ENCODE measurements at places on chromosomes 11 and 22.

DNA sequence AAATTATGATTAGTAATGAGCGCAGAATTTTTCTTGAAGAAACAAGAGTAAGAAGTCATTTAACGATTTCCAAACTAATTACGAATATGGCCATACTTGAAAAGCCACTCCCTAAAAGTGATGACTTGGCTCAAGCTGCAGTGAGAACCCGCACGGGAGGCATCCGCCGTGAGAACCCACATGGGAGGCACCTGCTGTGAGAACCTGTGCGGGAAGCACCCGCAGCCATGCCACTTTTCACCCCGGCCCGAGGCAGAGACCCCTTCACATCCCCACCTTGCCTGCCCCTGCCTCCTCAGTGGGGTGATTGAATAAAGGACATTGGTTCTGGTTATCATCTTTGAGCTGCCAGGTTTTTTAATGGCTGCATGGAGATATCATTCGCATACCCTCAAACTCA lies 89.7 kb downstream of the BRD1 start:
- no peak for DNase-seq

DNA sequence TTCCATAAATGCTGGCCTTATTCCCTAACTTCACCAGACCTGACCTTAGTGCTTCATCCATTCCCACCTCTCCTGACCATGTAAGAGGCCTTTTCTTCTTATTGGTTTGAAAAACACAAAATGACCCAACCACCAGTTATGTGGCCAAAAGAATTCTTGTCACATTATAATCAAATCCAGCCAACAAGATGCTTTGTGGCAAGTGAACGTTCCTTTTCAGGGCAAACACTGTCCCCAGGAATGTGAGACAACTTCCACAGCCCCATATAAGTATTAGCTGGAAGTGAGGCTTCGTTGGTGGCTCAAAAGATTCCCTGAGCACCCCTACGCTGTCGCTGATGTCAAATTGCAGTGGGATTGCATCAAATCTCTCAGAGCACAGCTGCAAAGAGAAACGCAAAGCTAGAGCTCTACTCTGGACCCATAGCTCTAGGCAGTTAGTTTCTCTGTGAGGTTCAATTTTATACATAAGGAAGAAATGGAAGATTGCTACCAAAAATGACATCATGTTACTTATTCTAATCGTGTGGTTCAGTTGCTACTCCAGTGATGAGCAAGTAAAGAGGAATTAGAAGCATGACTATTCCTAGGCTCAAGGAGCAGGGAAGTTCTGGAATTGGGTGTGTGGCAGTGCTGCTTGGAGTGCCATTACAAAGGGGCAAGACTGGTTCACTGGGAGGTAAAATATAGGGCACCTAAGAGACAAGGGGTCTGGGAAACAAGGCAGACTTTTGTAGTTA lies 26.1 kb downstream of the GLYATL1 start:
- DNase-seq: no peak

DNA sequence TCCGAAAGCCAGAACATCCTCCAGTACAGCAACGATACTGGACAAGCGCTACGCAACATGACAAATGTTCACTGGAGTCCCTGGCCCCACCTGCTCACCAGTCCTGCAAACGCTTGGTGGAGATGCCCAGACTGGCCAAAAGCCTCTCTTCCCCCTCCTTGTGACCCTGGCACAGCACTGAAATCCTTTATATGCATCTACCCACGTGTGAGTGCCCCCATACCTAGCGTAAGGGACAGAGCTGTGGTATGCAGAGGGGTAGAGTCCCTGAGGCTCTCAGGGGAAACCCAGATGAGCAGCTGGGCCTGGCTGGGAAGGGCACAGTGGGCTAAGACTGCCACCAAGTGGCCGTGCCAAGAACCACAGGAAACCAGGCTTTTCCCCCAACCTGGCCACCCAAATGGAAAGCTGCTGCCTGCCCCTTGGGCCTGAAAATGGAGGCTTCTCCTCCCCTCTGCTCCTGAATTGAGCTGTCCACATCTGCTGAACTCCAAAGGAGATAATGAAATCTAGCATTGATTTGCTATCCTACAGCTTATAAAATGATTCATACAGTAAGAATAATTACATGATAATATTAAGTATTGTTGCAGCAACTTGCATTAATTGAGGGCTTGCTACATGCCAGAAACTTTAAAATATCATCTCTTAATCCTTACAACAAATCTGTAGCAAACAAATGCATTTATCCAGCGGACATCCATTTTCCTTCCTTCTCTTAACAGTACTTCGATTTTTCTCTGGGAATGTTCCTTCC lies 24.8 kb upstream of the TTC12 start:
- DNase-seq: peak; percentile 38

DNA sequence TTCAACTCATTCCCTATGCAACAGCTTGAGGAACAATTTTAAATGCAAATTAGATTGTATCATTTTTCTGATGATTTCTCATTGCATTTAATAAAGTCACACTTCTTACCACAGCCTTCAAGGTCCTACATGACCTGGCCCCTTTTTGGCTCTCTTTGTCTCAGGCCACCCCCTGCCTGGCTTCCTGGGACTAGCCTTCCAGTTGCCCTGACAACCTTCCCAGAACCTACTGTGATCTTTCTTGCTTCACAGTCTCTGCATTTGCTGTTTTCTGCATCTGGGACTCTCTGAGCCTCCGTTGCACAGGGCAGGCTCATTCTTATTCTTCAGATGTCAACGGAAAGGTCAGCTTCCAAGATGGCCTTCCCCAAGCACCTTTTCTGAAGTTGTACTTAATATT lies 12.9 kb downstream of the APLNR start:
- no peak for DNase-seq

DNA sequence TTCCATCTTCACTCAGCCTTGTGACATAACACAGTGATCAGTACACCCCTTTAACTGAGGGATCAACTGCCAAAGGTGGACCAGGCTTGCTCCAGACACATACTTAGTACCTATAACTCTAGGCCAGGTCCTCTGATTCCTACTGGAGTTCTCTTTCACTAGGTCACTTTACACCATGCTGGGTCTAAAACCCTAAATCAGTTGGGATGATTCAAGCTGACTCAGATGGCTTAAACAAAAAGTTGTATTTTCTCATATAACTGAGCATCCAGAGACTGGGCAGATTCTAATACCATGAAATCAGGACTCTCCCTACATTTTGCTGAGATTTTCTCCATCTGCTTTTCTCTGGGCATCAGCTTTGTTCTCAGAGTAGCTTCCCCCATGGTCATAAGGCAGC lies 26.0 kb upstream of the FLI1 start:
- DNase-seq: no peak

DNA sequence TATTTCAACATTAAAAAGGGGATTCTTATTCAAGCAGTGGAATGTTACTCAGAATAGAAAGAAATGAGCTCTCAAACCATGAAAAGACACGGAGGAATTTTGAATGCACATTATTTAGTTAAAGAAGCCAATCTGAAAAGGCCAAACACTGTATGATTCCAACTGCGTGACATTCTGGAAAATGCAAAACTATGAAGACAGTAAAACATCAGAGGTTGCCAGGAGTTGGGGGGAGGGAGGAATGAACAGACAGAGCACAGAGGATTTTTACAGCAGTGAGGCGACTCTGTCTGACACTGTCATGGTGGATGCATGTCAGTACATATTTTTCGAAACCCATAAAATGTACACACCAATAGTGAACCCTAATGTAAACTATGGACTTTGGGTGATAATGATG lies 22.9 kb upstream of the THY1 start:
- no peak for DNase-seq

- DNase-seq: no peak
Observed at GRCh38 chr11:10490398-10491241, 35.6 kb downstream of the AMPD3 start.

DNA sequence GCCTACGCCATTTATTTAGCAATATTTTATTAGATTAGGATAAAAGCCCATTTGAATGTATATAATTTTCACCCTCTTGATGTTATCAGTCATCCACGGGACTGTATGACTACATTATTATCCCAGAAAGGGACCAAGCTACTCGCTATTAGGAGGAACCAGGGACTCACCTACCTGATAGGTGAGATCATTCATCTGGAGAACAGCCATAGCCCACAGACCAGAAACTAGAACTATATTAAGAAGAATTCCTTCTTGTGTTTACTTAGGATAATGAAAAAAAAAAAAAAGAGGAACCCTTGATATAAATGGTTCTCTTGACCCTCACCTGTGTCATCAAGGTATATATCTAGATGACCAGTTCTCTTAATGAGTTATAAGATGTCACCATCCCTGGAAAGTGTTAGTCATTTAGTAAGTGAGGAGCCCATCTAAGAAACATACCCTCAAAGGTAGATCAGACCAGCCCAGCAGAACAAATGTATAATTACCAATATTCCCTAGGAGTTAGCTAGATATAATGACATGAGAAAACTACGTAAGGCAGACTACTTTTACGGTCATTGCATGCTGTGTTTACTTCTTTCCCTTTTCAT lies 8.0 kb downstream of the SIK3 start:
- DNase-seq: no peak

- no peak for DNase-seq
Observed at GRCh38 chr11:46541593-46542371, 52.0 kb downstream of the AMBRA1 start.

GRCh38 chr22:45072322-45072903 lies 62.6 kb upstream of the PHF21B start:
- no peak for DNase-seq

- no peak for DNase-seq
Observed at GRCh38 chr22:45911601-45912271, 65.2 kb downstream of the WNT7B start.

GRCh38 chr22:23080613-23081290 lies 10.4 kb downstream of the GNAZ start:
- DNase-seq: no peak

DNA sequence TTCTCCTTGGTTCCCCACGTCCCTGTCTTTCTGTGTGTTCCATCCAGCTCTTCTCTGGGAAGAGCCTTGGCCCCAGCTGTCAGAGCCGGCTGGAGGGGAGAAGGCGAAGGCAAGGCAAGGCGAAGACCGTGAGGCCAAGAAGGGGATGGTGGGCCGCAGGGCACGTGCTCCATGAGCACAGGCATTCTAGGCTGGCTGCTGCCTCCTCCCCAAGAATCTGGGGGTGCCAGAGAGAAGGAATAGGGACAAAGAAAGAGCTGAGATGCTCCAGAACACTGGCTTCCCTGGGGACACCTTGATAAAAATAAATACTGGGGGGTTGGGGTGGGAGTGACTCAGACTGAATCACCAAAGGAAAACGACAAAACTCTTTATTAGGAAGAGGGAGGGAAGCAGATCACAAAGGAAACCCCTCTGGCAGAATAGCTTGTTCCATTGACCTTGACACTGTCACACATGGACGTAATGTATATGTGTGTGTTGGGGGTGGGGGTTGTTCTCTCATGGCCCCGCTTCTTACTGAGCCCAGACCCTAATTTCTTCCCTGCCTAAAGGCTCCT lies 52.5 kb downstream of the NECTIN1 start:
- no peak for DNase-seq

DNA sequence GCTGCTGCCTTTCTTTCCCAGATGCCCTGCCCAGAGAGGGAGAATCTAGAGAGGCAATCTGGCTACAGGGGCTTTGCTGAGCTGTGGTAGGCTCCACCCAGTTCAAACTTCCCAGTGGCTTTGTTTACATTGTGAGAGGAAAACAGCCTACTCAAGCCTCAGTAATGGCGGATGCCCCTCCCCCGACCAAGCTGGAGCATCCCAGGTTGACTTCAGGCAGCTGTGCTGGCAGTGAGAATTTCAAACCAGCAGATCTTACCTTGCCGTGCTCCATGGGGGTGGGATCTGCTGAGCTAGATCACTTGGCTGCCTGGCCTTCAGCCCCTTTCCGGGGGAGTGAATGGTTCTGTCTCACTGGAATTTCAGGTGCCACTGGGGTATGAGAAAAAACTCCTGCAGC lies 12.2 kb downstream of the BDNF start:
- no peak for DNase-seq

DNA sequence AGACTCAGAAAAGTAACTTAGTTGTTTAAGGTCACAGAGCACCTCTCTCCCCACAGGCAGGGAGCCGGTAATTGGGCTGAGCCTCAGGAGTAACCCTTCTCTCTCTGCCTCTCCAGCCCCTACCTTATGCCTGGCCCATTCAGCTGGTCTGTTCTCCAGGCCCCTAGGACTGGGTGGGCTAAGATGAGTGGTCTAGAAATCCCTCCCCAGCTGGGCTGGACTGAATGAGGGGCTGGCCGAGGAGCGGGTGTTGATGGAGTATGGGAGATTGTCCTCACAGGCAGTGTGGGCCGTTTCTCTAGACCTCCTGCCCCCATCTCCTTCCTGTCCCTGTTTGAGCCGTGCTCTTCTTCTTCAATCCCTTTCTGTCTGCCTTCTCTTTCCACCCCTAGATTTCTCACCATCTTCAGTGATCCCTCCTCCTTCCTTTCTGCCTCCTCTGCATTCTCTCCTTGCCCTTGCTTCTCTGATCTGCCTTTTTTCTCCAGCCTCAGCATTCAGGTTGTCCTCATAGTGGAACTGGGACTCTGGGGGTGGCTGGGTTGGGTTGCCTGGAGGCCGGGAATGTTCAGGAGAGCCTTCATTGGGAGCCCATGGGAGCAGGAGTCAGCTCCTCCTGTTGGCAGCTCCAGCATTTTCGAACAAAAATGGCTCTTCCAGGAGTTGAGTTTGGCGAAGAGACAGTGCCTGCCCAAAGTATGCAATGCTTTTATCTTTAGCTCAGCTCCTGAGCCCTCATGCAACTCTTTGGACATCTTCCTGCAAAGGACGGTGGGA lies 7.6 kb downstream of the ST3GAL4 start:
- DNase-seq: no peak

GRCh38 chr11:10655943-10656576 lies 37.5 kb downstream of the IRAG1 start:
- no peak for DNase-seq

DNA sequence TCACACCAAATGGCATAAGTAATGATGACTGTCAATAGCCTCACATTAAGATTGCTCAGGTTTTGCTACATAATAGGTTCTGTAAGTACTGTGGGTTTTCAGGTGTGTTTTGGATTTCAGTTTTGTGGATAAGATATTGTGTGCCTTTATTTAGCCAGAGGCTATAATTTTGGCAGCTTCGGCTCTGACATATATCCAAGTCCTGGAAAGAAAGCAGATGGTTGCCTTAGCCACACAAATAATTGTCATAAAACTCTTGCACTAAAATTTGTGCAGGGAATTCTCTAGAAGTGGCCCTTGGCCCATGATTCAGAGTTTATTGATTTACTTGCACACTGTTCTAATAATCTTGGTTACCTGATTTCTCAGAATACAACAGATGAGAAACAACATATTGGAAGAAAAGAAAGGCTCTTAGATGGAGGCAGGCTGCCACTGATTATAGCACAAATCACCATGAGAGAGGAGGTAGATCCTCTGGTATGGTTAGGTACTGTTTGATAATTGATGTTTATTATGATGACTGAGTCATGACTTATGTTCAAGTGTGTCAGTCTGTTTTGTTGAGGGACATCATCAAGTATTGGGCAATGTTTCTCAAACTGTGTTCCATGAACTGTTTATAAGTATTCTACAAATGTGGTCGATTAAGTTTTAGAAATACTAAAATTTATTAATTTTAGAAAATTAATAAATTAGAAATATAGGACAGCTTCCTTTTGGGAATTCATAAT lies 9.6 kb downstream of the REXO2 start:
- DNase-seq: no peak

GRCh38 chr22:50459496-50460140 lies 15.2 kb downstream of the SBF1 start:
- DNase-seq: no peak
